ENCODE measurements at places on chromosomes 12 and 14.

GRCh38 chr12:60162988-60163720, 567.3 kb downstream of the SLC16A7 start:
- no peak for DNase-seq

GRCh38 chr12:76784600-76785051, 20.7 kb downstream of the ZDHHC17 start:
- peak; percentile 81 for DNase-seq

DNA sequence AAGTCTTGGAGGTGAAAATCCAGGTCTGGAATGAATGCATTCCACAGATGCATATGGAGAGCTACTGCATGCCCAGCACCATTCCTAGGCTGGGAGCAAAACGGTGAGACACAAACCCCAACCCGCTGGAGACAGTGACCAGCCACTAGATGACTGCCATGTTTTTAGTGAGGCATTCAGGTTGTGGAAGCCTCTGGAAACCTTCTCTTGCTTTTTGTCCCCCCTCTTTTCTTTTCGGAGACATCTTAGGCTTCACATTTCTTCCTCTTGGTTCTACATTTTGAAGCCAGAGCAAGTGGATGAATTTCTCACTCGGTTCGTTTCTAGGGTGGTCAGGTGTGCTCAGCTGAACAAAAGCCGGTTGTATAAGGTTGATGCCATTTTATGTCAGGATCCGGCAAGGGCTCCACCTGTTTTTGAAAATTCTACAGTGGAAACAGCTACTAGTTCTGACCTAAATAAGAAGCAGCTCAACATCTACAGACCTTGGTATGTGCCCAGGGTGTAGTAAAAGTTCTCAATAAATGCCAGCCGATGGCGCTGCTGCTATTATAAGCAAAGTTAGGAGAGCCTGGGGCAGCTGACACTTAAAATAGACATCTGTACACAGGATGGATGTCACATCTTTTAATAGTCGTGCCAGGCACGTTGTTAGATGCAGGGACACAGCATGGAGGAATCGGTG, 1.8 kb upstream of the ZNF839 start:
- no peak for DNase-seq

DNA sequence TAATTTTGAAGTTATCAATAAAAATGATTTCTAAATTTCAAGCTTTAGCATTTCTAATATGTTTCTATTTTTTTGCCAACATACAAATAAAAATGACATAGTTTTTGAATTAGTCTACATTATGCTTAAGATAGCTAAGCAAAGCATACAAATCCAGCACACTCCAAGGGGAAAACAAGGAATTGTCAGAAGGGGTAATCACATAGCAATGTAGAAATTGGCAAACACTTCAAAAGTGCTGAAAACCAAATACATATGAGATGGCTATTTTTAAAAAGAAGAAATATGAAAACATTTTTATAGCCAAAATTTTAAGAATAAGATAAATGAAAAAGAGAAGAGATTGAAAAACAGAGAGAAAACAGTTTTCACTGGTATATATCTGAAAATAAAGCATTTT, 308.0 kb downstream of the SLC6A15 start:
- DNase-seq: peak; percentile 65

DNA sequence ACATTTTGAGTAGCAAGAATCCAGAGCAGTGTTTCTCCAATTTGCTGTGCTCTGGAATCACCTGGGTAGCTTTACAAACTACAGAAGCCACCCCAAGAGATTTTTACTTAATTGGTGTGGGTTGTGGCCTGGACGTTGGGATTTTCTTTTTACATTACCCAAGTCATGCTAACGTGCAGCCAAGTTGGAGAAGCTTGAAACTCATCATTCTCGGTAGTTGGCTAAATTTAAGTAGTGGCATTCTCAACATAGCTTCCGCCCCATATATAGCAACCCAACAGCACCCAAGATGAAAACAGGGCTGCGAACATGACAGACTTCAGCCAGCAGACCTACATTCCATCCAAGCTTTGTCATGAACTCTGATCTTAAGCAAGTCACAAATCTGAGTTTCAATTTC, 25.0 kb downstream of the DAD1 start:
- peak; percentile 52 for DNase-seq

- DNase-seq: no peak
Measured at GRCh38 chr14:23380976-23381375, 4.1 kb downstream of the CMTM5 start.
